ENCODE measurements at places on chromosomes 6 and 20.

DNA sequence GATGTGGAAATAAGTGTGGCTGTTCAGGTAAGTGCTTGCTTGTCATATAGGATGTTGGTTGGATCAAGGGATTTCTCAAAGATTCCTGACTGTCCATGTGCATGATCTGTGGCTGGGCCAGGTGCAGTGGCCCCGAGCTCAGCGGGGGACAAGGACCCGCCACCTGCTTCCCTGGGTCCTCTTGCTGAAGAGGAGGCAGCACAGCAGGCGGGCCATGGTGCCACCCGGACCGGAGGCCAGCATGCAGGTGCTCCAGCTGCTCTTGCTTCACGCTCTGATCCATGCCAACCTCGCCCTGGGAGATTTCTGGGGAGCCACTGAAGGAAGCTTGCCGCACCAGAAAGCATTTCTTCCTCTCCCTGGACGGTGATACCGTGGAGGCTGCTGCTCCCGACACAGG lies 173.8 kb downstream of the HIVEP2 start:
- DNase-seq = no peak

- no peak for DNase-seq
Measured at GRCh38 chr6:37452522-37452921, 19.5 kb downstream of the CMTR1 start.

DNA sequence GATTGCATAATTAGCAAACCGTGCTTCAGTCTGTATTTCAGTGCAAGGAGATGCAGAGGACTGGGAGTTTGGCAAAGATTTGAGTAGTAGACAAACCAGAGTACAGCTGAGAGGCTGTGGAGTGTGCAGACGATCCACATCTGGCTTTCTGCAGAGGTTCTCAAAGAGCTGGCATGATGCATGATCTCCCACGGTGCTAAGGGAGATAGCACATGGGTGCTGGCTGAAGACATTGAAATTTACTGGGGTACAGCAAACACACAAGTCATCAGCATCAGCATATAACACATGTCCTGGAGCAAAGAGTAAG lies 79.0 kb upstream of the FAM184A start:
- no peak for DNase-seq

DNA sequence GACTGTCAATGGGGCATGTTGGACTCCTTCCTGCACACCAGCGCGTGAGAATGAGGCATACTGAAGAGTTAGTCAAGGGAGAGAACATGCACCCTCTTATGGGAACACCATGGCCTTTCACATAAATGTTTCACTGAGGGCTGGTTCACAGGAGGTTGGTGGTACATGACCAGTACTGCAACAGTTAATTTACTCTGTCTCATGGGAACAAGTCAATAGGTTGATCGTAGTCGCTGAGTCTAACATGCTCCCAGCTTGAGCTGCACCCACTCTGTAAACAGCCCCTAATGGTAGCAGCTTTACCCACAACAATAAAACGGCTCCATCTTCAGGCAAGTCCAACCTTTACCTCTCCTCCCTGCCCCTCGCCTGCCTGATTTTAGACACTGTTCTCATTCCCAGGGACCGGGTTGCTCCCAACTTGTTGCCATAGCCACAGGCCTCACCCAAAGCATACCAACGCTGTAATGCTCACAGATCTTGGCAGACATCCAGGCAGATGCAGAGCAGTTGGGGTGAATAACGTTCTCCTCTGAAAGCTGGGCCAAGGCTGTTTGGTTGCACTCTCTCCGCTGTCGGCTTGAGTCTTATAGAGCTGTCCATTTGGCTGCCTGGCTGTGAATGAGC lies 111.3 kb downstream of the LY86 start:
- no peak for DNase-seq

GRCh38 chr6:93516441-93516840 lies 97.1 kb upstream of the EPHA7 start:
- DNase-seq = no peak

DNA sequence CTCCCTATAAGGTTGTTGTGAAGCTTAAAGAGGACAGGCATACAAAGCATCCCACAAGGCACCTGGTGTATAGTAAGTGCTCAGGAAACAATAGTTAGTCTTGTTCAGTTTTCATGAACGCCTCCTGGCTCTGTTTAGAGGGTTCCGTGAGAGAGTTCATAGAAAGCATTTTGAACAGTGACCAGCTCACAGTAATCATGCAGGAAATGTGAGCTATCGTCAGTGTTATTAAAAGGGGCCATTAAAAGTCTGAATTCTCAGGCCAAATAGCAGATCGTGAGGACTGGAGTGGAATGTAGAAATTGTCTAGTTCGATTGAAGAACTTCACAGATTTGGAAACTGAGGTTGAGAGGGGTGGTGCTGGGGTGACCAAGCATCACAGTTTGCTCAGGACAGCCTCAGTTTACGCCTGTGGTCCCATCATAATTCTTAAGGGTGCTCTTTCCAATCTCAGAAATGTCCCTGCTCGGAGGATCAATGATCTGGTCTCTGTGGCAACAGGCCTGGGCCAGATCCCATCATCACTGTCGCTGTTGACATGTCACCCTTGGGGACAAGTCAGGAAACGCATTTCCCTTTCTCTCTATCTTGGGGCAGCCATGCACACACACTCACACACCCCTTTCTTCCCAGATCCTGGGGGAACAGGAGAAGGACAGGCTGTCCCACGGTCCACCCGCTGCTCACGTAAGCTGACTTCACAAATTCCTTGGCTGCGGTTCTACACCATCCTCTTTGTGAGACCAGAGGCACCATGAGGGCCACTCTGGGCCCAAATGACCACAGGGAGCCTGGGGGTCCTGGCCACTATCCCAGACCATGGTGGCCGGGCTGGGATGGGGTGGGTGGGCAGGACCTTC lies 7.2 kb downstream of the TGM2 start:
- no peak for DNase-seq

DNA sequence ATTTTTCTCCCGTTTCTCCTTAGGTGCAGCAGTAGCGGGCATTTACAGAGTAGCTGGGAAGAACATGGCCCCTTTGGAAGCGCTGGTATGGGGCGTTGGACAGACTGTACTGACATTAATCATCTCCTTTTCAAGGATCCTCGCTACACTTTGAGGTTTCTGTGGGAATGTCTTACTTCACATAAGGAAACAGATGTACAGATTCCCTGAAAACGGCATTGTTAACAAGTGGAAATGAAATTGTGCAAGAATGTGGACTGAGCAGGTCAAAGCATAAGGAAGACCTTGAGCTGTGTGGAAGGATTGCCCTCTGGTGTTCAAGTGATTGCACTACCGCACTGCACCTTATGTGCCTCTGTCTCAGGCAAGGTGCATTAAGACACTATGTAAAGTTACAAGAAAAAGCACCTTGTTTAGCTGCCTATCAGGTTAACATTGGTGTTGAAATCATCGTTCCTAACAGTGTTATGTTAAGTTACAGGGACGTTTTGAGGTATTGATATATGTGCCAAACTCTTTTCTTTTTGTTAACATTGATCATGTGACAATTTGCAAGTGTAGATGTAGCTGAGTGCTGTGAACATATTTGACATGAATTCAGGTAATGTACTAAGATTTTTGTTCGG lies 38.0 kb downstream of the TMEM170B start:
- DNase-seq = no peak

GRCh38 chr20:21189761-21190523 lies 64.1 kb downstream of the KIZ start:
- DNase-seq = no peak

DNA sequence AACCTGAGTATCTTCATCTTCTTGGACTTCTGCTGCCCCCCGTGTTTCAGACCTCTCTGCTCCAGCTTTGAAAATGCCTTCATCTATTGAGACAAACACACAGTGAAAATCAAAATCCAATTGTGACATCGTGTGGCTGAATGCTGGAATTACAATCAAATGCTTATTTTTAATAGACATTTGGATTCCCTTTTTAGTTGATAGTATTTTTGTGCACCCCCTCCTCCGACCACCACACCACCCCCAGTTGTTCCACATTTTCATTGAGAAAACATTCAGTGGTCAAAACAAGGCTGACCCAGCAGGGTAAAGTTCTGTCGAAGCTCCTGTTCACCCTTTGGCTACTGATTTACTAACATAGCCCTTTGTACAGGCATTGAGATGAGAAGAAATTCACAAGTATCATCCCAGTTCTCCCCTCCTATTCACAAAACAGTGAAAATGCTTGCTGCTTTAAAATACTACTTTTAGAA lies 79.0 kb downstream of the NRSN1 start:
- DNase-seq = no peak

GRCh38 chr6:22680950-22681349 lies 111.6 kb downstream of the HDGFL1 start:
- DNase-seq = no peak

GRCh38 chr20:2763186-2763585 lies 37.2 kb downstream of the CPXM1 start:
- no peak for DNase-seq

- no peak for DNase-seq
Measured at GRCh38 chr6:31979238-31979898, 2.5 kb upstream of the C4A start.

DNA sequence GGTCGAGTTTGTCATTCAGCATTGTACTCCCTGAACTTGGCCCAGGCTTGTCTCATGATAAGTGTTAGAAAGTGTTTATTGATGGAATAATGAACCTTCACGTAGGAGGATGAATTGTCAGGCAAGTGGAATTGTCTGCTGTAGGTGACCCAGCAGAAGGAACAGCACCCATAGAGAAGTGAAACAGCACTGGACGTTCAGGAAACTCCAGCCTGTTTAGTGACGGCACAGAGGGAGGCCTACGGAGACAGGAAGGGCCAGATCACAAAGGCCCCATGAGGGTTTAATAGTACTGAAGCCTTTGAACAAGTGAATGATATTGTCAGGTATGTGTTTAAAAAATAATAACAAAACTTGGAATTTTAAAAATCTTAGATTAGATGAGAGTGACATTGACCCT lies 2.9 kb downstream of the STX11 start:
- no peak for DNase-seq

GRCh38 chr6:156801712-156802111 lies 24.5 kb downstream of the ARID1B start:
- no peak for DNase-seq

GRCh38 chr6:105292689-105293339 lies 110.1 kb downstream of the PREP start:
- DNase-seq = no peak

DNA sequence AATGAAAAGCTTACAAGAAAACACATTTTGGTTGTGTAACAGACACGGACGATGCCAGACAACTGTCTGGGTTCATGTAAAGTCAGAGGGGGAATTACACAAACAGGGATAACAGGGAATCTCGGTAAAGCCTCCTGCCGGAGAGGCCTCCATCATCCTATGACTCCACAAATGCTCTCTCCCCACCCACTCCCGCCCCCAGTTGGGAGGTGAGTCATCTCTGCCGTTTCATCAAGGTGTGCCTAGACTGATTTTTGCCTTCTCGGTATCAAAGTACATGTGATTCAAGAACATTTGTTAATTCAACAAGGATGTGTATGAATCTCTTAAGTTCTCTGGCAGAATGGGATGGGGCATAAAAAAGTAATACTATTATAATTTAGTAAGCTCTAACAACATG lies 304.9 kb upstream of the PRDM1 start:
- DNase-seq = no peak

DNA sequence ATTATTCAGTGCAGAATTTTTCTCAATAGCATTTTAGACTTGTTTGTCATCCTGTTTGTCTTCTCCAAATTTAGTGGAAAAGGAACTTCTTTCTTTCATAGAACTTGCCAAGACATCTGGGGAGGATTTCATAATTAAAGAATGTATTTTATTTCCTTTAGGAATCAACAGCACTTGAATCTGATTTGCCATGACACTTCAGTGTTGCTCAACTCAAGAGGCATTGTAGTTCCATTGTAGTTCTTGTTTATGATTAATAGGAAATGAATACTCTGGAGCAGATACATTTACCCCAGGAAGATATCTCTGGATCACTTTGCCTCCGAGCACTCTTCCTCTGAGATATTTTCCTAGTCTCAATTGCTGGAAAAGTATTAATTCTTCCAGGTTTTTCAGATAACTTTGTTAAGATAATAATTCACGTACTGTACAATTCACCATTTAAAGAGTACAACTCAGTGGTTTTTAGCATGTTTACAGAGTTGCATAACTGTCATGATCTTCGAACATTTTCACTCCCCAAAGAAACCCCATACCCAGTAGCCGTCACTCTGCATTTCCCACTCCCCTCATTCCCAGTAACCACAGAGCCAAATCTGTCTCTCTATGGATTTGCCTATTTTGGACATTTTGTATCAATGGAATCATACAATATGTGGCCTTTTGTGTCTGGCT lies 29.7 kb downstream of the AKAP12 start:
- no peak for DNase-seq

DNA sequence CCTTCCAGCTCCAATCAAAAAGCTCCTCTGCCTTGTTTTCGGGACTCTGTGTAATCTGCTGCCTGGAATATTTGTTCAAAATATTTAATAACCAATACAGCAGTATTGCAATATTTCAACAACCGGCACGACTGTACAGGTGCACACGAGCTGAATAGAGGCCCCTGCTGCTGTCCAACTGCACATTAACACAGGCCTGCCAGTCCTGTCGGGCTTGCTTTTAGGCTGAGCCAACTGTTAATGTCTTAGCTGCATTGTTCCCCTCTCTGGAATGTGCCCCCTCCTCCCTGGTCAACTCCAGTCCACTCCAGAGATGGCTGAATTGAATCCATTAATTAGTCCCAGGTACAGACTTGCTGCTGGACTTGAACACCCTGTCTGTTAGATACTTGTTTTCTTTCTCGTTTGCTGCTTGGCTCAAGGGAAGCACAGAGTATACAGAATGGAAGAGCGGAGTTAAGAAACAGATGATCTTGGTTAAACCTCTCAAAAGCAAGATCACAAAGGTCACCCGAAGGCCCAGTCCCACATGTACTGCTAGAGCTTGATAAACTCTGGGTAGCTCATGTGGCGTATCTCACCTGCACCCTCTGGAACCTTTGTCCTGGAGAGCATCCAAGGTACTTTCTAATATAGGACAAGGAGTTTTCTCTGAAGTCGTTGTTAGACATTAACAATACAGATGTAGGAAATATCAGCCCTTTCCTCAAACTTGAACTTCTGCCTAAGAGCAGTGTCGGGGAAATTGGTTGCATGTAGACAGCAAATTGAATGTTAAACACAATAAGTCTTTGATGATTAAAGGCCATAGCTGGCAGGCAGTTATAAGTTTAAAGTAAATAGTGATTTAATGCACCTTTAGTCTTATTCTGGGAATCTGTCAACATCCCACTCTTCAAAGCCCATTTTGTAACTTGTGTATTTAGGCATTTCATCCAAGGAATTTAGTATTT lies 31.9 kb downstream of the SHLD1 start:
- DNase-seq = no peak

DNA sequence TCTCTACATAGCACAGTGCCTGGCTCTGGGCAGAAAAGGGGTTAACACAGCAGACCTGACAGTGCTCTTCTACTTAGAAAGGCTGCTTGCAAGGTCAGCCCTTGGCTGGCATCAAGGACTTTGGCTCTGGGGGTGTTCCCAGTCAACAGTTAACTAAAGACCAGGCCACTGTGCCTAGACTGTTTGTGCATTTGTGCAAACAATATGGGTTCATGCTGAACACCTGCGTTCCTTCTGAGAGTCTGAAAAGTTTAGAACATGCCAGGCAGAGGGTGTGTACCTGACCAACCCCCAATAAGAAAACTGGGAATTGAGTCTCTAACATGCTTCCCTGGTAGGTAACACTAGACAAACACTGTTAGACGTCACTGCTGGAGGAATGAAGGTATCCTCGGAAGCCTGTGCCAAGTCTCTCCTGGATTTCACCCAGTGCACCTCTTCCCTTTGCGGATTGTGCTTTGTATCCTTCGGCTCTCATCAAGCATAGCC lies 110.7 kb downstream of the PDE10A start:
- no peak for DNase-seq

All from stimulated activated CD4-positive, alpha-beta T cell treated with anti-CD3 and anti-CD28 coated beads, Interleukin-1b, Interleukin-23, amount 100 ng/mL, for 1 hour (primary cell).